Upper lobe of left lung (tissue), 6 donors: ENCODE measurements at places on chromosomes 5 and 9.

DNA sequence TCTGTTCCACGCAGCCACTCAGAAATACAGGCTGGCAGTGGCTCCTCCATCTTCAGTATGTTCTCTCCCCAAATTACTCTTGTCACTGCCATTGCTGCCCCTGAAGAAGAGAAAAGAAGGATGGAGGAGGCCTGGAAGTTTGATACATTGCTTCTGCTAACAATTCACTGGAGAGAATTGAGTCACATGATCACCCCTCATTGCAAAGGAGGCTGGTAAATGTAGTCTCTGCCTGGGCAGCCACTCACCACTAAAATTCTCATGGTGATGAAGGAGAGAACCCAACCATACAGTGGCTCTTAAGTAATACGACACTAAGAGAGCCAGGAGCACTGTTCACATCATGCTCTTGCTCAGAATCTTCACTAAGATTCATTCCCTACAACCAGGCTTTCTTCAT is 112.0 kb downstream of the DOCK8 start:
- no peak for DNase-seq

DNA sequence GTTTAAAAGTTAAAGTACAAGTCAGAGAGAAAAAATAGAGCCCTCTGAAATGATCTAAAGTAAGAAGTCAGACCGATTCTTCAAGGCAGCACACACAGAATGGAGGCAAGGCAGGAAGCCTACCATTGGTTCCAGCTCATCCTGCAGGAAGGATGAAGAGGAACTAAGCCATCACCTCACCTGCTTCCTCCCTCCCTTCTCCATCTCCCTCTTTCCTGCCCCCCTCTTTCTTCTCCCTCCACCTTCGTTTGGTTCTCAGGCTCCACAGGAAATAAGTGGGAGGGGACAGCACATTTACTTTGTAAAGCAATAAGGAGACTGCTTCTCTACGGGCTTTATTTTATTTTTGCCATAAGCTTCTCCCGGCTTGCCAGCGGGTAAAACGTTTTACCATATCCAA is 213.4 kb downstream of the TRIM32 start:
- DNase-seq, result no peak

GRCh38 chr5:179153341-179153901 is 93.2 kb downstream of the ZNF354C start:
- DNase-seq, result no peak

GRCh38 chr9:32716425-32716824 is 66.9 kb upstream of the TMEM215 start:
- no peak for DNase-seq

DNA sequence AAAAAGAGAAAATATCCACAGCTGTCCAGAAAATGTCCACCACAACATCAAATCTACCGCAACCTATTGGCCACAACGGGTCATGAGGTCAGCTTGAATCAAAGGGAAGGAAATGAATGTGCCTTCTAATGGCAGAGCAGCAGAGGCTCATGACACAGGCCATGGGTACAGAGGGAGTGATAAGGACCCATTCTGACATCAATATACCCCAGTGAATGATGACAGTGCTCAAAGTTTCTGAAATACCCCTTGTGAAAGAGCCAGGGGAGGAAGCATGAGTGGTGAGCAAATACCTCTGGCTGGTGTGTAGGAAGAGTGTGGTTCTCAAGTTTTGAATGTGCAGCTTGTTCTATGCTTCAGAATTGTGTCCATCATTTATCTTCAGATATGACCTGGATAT is 348.2 kb downstream of the IRX1 start:
- no peak for DNase-seq

GRCh38 chr5:56172241-56172640 is 60.9 kb downstream of the ANKRD55 start:
- DNase-seq, result no peak
